Left renal pelvis (tissue), 4 donors: ENCODE measurements at places on chromosomes 7 and 10. TPM values are rescaled to one million over a fixed set of nuclear protein-coding genes. Genes with fewer than 3 reads are reported as not detected.

The FXYD4 gene
- polyA plus RNA-seq = not detected

The EPO gene
- polyA plus RNA-seq = 0.18 TPM

The LIPF gene
- 0.41 TPM for polyA plus RNA-seq

DNA sequence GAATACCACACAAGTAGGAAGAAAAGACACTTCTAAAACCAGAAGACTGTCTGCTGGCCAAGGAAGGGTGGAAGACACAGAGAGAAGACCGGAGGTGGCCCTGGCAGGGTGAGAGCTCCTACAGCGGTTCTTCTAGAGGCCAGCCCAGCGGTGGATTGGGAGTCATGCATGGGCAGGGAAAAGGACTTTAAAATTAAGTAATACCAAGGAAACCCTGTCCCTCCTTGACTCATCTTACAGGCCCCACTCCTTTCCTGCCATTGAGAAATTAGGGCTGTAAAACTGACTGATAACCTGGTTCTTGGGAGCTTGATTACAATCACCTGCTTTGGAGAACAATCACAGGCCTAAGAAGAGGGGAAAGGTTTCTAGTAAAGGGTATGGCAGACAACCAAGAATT is 16.1 kb downstream of the CALML3 start:
- no peak for DNase-seq

DNA sequence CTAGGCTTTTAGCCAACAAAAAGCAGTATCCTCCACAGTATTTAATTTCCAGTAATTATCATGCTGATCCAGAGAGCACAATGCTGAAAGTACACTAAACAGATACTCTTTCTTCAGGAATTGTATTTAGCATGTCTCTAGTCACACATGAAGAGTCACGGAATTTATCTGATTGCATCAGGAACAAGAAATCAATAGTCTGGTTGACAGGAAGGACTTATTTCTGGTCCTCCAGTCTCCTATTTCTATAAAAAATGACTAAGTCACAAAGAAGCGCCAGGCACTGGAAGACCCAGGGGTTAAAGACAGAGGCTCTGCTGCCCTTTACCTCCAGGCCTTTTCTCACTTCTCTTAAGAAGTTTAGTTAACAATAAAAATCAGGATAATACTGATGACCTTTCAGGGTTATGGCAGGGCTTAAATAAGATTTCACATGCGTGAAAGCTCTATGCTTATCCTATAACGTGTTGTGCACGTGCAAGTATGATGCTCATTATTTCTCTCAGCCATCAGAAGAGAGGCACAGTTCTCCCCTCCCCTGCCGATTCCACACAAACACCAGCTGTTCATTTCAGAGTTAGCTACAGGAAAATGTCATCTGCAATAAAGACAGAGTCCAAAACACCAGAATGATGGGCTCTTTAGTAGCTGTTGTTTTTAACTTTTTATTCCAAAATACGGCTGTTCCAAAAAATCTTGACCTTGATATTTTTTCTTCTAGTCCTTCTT is 36.9 kb downstream of the SLC26A4 start:
- DNase-seq = no peak

- no peak for DNase-seq
Measured at GRCh38 chr7:157827045-157827862, 490.4 kb downstream of the DNAJB6 start.

DNA sequence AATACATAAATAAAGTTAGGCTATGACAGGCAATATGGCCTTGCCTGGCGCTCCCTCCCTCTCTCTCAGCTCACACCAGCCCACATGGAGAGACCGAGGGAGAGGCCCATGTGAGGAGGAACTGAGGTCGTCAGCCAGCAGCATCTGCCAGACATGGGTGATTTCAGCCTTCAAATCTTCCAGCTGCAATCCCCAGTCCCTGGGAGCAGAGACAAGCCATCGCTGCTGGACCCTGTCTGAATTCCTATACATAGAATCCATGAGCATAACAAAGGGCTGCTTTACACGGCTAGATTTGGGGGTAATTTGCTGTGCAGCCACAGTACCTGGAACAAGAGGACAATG is 35.6 kb downstream of the ANKRD16 start:
- no peak for DNase-seq

DNA sequence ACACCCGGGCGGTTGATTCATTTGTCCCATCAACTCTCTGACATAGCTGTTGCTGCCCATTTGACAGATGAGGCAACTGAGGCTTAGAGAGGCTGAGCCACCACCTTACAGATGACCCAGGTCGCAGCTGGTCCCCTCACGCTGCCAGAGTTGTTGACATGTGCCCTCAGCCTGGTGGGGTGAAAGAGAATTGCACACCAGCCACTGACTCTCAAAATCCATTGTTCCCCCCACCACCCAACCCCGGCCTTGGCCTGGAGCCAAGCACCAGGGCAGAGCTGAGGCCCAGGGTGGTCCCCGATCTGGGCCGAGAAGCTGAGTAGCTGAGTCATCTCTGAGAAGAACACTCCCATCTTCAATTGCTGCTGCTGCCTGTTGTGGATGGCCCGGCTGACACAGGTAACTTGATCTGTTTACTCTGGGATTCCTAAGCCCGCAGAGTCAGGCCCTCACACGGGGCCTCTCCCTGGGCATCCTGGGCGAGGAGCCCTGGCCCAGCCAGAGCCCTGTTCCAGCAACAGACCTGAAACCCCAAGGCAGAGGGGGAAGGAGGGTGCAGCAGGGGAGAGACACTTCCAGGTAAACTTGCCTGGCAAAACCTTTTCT is 27.5 kb downstream of the PVRIG start:
- DNase-seq = no peak

DNA sequence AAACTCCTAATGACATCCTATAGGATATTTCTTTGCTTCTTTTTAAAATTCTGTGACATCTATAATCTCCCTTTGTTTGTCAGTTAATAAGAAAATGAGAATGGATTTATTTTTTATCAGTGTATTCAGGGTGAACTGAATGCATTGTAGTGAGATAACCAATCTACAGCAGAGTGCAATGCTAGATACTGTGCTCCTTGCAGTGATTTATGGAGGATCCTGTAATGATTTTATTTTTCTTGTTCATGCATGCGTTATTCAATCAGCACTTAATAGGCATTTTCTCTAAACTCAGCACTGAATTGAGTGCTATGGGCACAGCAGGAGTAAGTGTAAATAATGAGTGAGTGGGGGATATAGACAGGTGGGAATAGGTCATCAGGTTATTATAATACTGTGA is 253.9 kb downstream of the CDK14 start:
- no peak for DNase-seq

DNA sequence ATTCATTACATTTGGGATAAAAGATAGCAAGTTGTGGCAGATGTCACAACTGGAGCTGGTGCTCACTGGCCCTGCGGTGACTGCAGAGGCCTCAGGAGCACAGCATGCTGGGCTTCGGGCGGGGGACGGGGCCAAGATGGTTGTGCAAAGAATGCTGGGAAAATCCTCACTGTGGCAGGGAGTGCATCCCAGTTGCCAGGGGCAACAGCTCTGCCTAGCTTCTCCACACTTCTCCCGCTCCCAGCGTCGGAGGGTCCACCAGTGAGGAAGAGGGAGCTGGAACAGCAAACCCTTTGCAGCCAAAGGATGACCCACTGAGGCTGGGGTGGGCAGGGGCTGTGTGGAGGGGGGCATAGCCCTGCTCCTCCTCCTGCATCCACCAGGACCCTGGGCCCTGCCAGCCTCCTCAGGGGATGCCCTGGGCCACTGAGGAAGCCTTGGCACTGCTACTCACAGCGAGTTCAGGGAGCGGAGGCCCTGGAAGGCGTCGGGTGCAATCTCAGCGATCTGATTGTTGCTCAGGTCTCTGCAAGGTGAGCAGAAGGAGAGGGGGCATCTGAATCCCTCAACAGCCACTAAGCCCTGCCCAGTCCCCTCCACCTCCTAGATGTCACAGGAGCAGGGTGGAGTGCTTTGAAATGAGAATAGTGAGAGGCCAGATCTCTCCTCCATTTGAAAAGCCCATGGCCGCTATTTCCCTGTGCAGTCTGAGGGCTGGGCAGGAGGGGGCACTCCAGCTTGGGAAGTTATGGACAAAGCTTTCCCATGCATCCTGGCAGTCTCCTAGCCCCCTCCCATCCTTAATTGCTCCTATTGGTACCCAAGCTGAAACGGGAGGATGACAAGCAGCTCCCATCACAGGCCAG is 126.5 kb downstream of the SLIT1 start:
- no peak for DNase-seq

DNA sequence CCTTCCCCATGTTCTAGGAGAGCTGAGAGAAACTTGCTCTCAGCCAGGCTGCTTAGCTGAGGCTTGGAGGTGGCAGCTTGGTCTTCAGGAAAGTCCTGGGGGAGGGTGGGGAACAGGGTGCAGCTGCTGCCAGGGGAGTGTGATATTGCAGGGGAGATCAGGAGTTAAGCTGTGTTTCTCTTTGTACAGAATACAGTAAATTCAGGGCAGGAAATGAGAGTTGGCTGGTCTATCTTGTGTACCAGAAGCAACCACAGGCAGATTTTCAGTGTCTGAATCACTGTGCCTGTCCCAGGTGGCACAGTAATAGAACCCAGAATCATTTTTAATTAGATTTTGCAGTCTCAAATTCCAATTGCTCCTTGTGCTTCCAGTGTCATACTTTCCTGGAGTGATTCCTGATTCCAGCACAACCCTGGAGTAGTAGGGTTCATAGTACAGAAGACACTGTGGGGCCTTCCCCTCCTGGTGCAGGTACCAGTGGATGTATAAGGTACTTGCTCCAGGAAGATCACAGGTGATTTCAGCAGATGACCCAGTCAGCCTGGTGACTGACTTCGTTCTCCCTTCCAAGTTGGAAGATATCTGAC is 94.0 kb upstream of the TARP start:
- DNase-seq = no peak

DNA sequence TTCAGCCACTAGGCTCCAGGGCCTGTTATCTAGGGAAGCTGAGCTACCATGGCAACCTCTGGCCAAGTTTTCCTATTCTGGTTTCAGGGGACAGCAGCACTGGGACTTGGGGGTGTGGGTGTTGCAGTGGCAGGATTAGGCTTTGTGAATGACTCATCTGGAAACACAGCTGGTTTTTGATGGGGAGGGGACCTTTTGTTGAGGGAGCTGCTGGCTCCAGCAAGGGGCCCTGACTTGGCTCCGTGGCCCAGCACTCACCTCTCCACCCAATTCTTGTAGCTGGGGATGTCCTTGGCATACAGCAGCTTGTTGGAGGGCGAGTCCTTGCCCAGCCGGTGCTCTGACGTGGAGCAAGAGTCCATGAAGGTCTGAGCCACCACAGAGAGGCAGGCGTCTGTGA is 435.9 kb downstream of the PLXNA4 start:
- no peak for DNase-seq

GRCh38 chr10:66982792-66983474 is 57.1 kb downstream of the LRRTM3 start:
- DNase-seq = no peak
